ENCODE measurements at places on chromosomes 12 and 14.

DNA sequence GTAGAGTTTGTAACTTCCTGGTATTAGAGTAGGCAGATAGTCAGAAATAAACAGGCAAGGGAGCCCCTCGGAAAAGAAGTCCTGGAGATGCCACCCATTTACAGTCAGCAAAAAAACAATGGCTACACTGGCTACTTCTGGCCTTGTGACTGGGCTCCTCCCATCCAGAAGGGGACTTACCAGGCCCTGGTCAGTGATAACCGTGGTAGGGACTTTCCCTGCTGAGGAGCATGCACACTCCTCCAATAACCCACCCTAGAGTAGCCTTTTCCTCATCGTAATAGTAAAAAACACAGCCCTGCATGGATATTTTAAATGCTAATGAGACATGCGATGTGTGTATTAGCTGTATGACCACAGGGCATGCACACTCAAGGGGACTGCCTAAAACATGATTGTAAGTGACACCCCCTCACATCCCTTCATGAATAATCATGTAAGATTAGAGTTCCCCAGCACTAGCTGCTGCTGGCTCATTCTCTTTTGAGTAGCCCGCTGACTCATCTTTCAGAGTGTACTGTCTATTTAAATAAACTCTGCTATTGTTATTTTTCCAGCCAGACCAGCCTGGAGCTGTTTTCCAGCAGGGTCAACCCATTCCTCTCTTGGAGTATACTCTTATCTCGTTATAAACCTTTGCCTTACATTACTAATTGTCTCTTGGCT lies 413.8 kb upstream of the TMTC1 start:
- DNase-seq = peak; percentile 47

DNA sequence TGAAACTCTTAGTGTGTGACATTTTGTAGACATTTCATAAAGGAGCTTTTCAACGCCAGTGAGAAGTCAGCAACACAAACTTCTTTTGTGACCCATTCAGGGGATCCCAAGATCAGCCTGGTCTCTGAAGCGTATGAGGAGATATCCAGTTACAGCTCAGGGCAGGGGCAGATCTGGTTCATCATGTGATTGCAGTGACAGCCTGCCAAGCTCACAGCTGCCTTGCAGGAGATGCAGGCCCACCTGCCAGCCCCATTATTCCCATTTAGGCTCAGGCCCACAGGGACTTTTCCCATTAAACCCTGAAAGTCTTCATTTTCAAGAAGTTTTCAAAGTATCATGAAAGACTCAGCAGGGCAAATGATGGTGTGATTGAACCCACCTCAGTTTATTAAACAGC lies 38.3 kb downstream of the SRGAP1 start:
- peak; percentile 13 for DNase-seq

DNA sequence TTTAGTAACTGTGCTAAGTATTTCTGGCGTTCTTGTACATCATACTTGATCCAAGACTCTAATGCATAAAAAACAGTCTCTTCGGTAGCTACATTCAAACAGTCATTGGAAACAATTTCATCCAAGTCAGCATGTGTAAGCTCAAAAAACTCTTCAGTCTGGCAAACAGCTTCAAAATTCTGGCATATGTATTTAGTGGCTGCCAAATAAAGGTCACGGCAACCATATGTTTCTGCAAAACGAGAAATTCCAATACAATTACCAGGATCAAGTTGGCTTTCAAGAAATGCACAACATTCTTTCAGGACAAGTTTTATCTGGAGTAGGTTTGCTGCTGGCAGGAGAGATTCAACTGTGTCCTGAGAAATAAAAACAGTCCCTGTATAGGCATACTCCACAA lies 16.5 kb downstream of the KLHL28 start:
- DNase-seq = peak; percentile 44

- peak; percentile 59 for DNase-seq
Observed at GRCh38 chr12:90945070-90945649, 9.8 kb downstream of the CCER1 start.

Measured in fibroblast of pulmonary artery (primary cell).